CD8-positive, alpha-beta T cell (primary cell): ENCODE measurements at places on chromosomes 5 and 9.

- no peak for DNase-seq
Observed at GRCh38 chr9:125991886-125992529, 244.8 kb downstream of the PBX3 start.

GRCh38 chr5:148965511-148966265 lies 97.2 kb downstream of the SH3TC2 start:
- DNase-seq, result no peak

DNA sequence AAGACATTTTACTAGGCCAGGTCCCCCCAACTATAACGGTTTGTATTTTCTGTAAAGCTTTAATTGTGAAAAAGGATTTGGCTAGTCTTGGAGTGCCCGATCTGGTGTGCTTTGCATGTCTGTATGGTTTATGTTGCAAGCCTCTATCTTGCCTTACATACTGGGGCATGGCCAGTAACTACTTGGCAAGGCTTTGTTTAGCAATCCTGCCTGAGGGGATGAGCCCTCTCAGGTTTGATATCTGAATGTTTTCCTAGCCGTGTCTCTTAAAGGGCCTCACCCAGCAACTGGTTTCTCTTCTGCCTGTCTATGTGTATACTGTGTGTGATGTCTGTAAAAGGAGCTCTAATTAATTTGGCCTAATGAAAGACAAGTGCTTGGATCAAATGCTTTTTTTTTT lies 61.3 kb upstream of the SPINK5 start:
- DNase-seq, result no peak

DNA sequence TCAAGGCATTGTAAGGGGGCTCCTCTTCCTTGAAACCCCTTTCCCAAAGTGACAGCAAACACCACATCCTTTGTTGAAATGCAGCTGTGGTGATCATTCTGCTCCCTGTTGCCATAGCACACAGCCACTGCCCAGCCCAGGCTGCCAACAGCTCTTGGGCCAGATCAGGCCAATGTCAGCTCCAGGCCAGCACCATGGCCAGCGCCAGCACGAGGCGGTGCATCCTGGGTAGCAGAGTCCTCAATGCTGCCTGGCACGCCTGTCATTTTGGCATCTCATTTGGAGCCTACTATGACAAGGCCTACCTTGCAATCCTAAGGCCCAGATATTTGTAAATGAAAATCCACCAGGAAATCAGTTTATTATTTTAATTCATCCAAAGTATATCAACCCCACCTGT lies 390.6 kb downstream of the DNAH5 start:
- no peak for DNase-seq

DNA sequence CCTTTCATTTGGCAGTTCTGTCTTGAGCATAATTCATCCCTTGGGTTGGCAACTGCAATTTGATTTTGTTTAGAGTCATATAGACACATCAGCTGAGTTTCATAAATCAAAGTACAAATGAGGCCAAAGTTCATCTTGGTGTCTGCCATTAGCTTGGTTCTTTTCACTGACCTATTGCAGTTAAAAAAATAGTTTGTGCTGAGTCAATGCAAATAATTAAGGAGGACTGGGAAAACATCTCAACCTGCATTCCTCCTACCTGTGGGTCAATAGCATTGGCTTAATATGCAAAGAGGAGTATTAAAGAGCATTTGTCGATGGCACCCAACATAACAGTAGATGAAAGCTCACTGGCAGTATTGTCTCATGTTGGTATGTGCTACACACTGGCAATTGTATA lies 1.6 kb downstream of the PKD2L2 start:
- no peak for DNase-seq

DNA sequence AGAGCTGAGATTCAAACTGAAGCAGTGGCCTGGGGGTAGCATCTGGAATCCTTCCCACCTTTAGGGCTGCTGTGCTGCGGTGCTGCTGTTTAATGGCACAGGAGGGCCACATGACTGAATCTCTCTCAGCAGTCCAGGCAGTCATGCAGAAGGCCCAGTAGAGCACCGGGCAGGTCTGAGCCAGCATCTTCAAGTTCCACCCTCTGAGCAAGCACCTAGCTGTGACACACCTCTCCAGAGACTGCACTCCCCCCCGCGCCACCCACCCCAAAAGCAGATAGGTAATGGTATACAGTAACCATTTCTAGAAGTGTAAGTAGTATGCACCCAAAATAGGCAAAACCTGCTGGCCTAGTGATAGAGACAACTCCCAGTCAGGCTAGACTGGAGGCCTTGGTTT lies 8.2 kb downstream of the IL4 start:
- DNase-seq, result no peak

DNA sequence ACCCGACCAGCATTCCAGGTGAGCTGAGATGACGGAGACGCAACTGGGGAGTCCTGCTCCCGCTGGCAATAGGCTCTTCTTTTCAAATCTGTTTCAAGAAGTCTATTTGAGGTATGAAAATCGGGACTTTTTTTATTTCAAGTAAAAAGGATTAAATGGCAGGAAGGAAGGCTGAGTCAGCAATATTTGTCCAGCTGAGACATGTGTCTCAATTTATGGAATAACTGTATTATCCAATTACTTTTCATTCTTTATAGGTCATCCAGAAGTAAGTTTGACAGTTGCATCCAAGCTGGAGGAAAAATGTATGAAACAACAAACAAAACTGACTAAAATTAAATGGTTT lies 221.1 kb downstream of the NR2F1-AS1 start:
- DNase-seq, result no peak

DNA sequence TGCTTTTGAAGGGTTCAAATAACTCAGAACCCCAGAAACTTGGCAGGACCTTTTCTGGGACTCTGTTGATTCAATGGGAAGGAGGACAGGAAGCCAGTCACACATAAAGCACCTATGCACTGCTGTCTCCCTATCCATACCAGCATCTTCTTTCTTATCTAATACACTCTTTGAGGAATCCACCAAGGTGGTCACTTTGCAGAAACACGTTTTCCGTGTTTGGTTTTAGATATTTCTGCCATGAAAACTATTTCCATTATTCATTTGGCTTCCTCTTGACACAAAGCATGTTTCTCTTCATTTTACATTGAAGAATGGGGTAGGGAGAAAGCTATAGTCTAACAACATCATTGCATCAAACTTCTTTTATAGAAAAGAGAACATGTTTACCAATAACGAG lies 76.5 kb upstream of the NR3C1 start:
- DNase-seq, result no peak

- no peak for DNase-seq
Observed at GRCh38 chr5:92429646-92430045, 1046.5 kb upstream of the ARRDC3 start.

DNA sequence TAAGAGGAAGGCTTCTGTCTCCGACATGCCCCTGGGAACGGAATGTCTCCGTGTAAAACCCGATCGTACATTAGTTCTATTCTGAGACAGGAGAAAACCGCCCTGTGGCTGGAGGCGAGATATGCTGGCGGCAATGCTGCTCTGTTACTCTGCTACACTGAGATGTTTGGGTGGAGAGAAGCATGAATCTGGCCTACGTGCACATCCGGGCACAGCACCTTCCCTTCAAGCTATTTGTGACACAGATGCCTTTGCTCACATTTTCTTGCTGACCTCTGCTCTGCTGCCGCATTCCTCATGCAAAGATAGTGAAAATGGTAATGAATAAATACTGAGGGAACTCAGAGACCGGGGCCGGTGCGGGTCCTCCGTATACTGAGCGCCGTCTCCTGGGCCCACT lies 2.2 kb upstream of the DPP7 start:
- no peak for DNase-seq
